ENCODE measurements at places on chromosomes 11 and 22. TPM values are rescaled to one million over a fixed set of nuclear protein-coding genes. Genes with fewer than 3 reads are reported as not detected.
A peak's percentile ranks its signal among the peaks of the same experiment; 100 is the strongest.

DNA sequence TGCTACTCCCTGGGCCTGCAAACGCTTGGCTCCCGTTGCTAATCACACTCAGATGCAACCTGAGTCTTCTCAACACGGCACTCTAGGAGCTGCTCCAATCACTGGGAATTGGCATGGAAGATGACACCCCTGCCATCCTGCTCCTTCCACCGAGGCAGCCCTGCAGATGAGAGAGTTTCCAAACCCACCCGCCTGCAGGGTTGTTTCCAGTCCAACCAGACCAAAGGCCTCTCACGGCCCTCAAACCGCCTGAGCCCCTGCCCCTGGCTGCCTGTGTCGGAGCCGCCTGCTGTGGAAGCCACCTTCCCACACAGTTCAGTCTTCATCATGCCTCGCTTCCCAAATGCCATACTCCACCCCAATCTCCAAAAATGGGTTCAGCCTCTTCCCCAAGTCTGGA is 36.8 kb upstream of the TP53I11 start:
- DNase-seq, result no peak

- no peak for DNase-seq
Measured at GRCh38 chr11:66107600-66108510, 37.8 kb downstream of the PACS1 start.

DNA sequence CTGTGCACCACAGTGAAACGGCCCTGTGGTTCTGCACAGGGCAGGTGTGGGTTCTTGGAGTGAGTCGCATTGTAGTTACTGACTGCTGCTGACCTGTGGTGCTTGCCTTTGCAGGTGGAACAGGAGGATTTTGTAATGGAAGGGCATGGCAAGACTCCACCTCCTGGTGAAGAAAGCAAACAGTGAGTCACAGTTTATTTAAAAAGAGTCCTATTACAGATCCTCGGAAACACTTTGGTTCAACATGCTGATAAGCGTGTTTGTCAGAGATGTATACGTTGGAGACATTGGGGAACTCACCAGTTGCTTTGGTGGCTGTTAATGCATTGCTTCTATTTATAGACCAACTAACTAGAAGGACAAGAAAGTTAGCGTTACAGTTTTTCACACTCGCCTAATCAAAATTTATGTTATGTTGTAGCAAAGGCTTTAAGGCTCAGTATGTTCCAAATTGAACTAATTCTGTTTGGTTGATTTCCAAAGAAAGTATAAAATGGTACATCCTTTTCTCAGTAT is 21.7 kb upstream of the TNRC6B start:
- peak; percentile 69 for DNase-seq

SLC22A12 gene
- not detected for total RNA-seq
